ENCODE measurements at places on chromosomes 2 and 18. TPM values are rescaled to one million over a fixed set of nuclear protein-coding genes. Genes with fewer than 3 reads are reported as not detected.

Gene LINC00305
- not detected for total RNA-seq

Gene TNFRSF11A
- 1.5 TPM for total RNA-seq

Gene EVX2
- not detected for total RNA-seq

Gene CNGA3
- 0.13 TPM for total RNA-seq

Gene SERPINB10
- total RNA-seq: 0.13 TPM

Gene INHBB
- total RNA-seq: 0.12 TPM

Gene IL1RL1
- 1.1 TPM for total RNA-seq

Gene LANCL1
- total RNA-seq: 54.3 TPM

Gene MC2R
- total RNA-seq: not detected

Gene ICA1L
- 3.6 TPM for total RNA-seq

Gene KCNE4
- total RNA-seq: 10.8 TPM

Gene CHN1
- 4.4 TPM for total RNA-seq

Gene SCTR
- total RNA-seq: not detected

Gene TMEM163
- 0.26 TPM for total RNA-seq

Gene SPC25
- total RNA-seq: 3.9 TPM

Gene MYO5B
- 0.06 TPM for total RNA-seq

Gene CHST9
- total RNA-seq: not detected

Gene EFHD1
- 1.1 TPM for total RNA-seq

Gene HOXD8
- total RNA-seq: 0.06 TPM

Gene SIGLEC15
- 1.5 TPM for total RNA-seq

Gene DES
- 0.62 TPM for total RNA-seq

Gene DLX1
- total RNA-seq: 0.62 TPM

Gene CYRIA
- 1.5 TPM for total RNA-seq

Gene PROKR1
- total RNA-seq: under 0.01 TPM
